ENCODE measurements at places on chromosomes 5 and 9.
A peak's percentile ranks its signal among the peaks of the same experiment; 100 is the strongest.

GRCh38 chr5:114612406-114612805 is 250.5 kb downstream of the KCNN2 start:
- DNase-seq = no peak

DNA sequence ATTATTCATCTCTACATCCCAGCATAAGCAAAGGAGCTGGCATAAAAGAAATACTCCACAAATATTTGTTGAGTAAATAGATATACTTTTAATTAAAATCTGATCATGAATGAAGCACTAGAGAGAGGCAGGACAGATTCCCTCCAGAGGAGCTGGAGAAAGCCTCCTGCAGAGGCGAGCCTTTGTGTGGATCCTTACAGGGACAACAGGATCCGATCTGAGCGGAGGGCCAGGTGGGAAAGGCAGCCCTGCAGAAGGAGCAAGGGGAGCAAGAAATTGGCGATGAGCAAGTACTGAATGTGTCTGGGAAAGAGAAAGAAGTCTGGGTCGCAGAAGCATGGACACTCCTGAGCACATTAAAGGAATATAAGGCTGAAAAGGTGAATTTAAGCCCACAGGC is 69.4 kb downstream of the EBF1 start:
- DNase-seq = no peak

- no peak for DNase-seq
Measured at GRCh38 chr5:179153341-179153901, 93.2 kb downstream of the ZNF354C start.

- no peak for DNase-seq
Measured at GRCh38 chr5:137727623-137728022, 8.3 kb downstream of the KLHL3 start.

- no peak for DNase-seq
Measured at GRCh38 chr9:20997503-20998076, 33.9 kb downstream of the HACD4 start.

DNA sequence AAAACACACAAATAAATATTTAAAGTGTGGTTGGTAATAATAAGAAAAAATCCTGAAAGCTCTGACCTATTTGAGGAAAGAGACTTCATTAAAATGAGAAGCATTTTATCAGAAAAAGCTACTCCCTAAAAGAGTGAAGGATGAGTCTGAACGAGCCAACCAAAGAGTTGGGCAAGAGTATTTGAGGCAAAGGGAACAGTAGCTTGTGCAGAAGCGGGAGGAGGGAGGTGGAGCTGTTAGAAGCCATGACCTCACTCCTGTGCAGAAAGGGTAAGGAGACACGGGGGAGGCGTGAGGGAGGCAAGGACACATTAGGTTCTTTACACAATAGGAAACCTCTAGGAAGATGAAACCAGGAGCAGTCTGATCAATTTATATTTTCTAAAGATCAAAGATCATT is 29.4 kb downstream of the SH3RF2 start:
- DNase-seq = no peak

- no peak for DNase-seq
Measured at GRCh38 chr9:28892538-28892937, 1319.3 kb upstream of the C9orf72 start.

GRCh38 chr5:160555971-160556631 is 134.4 kb downstream of the PTTG1 start:
- no peak for DNase-seq

- no peak for DNase-seq
Measured at GRCh38 chr5:167242701-167243100, 1048.7 kb upstream of the WWC1 start.

DNA sequence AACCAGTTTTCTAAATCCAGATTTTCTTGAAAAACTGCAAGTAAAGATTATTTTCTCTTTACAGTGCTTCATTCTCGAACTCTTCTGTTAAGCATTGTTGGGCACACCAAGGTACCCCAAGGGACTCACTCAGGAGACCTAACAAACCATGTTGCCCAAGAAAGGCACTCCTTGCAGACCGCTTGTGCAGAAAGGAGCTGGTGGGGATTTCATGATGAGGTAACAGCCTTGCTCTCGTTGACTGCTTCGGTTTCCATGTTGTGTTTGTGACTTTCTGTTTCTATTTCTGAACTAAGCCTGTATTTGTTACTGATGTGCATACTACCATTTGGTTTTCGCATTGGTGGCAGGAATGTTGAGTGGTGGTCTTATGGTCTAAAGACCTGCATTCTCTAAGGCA is 266.6 kb upstream of the DAP start:
- no peak for DNase-seq

- DNase-seq = peak; percentile 45
Measured at GRCh38 chr5:177494346-177495195, 2.8 kb downstream of the PDLIM7 start.
